ENCODE measurements at places on chromosomes 1 and 21.
A peak's percentile ranks its signal among the peaks of the same experiment; 100 is the strongest.

DNA sequence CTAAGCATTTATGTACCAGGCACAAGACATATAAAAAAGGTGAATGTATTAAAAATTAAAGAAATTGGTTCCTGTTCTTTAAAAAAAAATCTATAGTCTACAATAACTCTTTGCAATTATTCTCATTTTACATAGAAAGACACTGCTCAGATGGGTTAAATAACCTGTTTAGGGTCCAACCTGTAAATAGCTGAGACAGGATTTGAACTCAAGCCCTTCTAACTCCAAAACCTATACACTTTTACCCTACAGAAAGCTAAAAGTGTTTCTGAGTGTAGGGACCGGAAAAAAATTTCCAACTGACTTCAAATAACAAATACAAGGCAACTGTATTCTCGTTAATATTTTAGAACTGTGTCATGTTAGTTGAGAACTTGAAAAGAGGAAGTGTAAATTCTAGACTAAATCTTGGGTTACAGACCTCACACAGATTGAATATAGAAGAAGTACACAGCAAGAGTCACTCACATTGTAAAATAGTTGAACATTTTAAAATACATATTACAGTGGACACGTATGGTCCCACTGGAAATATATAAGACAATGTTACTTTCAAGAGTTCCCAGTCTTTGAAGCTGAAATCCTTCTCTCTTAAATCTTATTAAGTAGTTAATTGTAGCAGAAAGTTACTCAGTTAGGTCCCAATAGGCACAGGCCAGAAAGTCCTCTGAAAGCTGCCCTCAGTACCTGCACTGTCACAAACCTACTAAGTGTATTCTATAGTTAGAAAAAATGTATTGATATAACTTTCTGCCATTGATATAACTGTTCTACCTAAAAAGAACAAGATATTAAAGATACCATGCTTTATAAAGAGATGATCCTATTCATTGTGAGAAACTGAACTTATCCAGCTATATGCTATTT lies 7.3 kb downstream of the EDEM3 start:
- DNase-seq, result no peak

DNA sequence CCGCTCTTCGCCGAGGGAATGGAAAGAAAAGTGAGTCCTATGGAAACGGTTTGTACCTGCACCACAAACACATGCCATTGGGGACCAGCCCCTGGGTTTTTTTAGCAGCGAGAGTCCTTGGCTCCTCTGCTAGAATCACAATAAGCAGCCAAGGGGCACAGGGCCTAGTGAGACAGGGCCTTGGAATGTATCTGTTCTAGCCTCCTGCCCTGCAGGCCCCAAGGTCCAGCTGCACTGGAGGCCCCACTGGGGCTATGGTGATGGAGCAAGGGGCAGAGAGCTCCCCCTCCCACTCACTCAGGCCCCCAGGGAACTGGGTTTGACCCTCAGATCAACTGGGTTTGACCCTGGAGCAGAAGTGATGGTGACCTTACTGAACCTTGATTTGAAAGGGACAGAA lies 14.4 kb downstream of the SHISA4 start:
- no peak for DNase-seq

GRCh38 chr1:50841791-50842387 lies 118.2 kb downstream of the FAF1 start:
- DNase-seq, result no peak

DNA sequence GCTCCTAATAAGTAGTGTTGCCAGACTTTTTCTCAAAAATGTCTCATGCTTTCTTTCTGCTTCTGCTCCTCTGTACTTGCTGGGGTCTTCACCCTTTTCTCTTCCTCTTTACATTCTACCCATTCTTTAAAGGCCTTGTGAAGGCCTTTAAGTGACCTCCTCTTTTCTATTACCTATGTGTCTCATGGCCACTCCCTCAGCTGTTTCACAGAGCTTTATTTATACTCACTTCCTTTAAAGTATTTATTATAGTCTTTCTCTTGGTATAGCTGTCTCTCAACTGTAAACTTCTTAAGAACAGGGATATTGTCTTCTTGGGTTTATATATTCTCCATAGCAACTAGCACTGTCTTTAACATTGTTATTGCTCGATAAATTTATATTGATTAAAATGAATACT lies 792 bp downstream of the GOLPH3L start:
- DNase-seq, result no peak

DNA sequence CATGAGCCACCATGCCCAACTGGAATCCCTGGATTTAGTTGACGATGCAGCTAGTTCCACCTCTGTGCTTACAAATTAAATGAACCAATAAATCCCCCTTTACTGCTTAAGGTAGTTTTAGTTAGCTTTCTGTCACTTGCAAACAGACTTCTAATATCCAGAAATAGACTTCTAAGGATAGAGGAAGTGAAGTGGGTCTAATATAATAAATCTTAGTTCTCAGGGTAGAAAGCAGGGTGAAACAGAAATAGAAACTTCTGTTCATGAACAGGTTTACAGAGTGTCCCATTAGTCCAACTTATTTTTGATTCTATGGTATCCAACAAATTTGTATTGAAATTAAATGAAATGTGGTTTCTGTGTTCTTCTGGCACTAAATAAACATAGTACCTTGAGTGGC lies 20.1 kb downstream of the BCAS2 start:
- DNase-seq, result no peak

DNA sequence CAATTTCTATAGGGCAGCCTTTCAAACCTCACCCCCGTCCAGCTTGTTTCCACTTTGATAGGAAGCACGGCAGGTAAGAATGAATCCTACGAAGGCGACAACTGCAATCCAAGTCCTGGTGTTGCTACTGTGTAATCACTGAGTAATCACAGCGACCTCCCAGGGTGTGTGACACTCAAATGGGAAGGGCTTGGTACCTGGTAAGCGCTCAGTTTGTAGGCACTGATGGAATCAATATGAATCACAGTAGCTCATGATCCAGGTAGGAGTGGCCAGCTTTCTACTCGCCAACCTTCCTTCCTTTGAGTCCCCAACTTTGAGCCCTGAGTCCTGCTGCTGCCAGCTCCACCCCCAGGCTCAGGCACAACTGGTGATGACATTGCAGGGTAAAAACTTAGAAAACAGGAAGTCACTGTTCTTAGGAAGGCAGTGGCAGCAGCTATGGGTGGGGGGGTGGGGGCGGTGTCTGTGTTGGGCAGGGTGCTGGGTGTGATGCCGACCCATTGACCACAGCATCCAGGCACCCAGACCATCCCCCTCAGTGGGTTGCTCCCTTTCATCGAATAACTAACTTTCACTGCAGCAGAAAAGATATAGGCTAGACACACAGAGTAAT lies 70.7 kb downstream of the CD247 start:
- peak; percentile 43 for DNase-seq

- no peak for DNase-seq
Measured at GRCh38 chr1:39116860-39117728, 87.4 kb upstream of the MACF1 start.

GRCh38 chr1:99131546-99131945 lies 126.9 kb upstream of the PLPPR5 start:
- no peak for DNase-seq

- DNase-seq, result no peak
Measured at GRCh38 chr1:27672750-27673112, 739 bp upstream of the IFI6 start.

DNA sequence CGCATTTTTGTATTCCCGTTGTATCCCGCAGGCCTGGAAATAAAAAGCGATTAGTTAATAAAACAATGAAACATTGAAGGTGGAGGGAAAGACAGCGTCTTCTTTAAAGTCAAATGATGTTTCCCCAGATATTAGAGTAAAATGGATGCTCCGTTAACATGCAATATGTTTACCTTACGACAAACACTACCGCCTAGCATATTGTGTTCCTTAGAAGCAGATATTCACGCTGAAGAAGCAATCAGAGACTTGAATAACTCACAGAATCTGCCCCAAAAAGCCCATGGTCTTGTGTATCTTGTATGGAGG lies 583 bp upstream of the B4GALT3 start:
- DNase-seq, result no peak

GRCh38 chr1:201369209-201369608 lies 8.3 kb downstream of the TNNT2 start:
- DNase-seq, result no peak

GRCh38 chr1:226371027-226371694 lies 36.7 kb downstream of the PARP1 start:
- DNase-seq, result no peak

DNA sequence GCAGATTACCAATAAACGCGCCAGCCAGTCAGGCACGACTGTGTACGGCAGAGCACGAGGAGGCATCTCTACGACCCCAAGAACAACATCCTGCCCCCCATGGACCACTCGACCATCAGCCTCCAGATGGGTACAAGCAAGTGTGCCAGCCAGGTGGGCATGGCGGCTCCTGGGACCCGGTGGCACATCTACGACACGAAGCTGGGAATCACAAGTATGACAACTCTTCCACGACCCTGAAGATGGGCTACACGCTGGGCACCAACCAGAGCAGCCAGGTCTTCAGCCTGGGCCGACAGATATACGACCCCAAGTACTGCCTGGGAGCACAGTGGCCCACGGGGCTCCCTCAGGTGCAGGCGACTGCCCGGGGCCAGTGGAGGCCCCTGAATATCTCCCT lies 217.6 kb downstream of the POTED start:
- no peak for DNase-seq

DNA sequence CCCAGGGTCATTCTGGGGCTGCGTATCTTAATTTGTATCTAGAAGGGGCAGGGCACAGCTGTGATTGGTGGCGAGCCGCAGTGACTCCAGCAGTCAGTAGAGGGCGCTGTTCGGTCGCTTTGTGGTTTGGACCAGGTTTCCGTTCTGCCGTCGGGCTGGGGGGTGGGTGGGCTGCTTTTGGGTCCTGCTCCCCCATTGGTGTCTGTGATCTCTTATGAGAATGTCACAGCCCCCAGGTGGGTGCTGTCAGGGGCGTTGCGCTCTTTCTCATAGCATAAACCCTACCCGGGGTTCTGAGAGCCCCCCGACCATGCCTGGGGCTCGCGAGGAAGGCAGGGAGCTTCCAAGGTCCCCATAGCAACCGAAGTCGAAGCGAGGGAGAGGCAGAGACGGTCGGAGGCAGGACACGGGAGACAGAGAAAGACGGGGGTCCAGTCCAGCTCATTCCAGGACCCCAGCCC lies 5.4 kb downstream of the TFF3 start:
- DNase-seq, result peak; percentile 41

- no peak for DNase-seq
Measured at GRCh38 chr1:201172999-201173610, 17.5 kb upstream of the IGFN1 start.

DNA sequence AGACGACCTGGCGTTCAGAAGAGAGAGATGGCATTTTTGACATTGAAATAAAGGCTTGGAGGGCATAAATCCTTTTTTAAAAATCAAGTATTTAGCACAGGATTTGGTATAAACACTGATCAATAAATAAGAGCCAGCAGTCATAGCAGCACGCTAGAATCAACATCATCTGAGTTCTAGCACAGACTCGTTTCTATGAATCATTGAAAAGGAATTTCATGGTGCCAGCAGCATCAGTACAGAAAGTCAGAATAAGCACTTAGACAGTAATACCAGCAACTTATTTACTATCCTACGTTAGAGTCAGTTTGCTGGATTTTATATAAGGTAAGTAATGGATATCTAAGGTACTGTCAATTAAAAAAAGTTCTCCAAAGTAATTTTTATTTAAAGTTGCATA lies 119.3 kb downstream of the HLCS start:
- no peak for DNase-seq

DNA sequence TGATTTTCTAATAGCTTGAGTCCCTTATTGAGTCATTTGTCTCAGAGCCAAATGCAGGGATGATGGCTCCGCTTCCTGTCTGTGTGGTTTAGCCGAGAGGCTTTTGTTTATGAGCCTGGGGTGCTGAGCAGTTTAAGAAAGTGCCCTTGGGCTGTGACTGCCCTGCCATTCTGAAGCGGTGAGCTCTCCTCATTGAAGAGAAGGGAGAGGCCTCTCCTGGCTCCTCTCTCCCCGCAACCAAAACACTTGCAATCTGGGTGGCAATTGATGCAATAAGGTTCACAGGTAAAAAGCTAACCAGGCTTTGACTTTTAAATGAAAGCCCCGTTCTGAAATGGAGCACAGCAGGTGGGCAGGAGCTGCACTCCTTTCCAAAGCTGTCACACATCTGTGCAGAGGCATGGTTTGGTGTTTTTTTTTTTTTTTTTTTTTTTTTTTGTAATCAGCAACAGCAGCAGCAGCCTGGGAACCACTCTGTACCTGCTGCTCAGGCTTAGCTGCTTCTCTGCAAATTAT lies 403.7 kb downstream of the SIPA1L2 start:
- no peak for DNase-seq

- DNase-seq, result no peak
Measured at GRCh38 chr1:151002611-151003010, 4.1 kb downstream of the MINDY1 start.

GRCh38 chr1:180572760-180573159 lies 14.0 kb downstream of the OVAAL start:
- DNase-seq, result no peak

DNA sequence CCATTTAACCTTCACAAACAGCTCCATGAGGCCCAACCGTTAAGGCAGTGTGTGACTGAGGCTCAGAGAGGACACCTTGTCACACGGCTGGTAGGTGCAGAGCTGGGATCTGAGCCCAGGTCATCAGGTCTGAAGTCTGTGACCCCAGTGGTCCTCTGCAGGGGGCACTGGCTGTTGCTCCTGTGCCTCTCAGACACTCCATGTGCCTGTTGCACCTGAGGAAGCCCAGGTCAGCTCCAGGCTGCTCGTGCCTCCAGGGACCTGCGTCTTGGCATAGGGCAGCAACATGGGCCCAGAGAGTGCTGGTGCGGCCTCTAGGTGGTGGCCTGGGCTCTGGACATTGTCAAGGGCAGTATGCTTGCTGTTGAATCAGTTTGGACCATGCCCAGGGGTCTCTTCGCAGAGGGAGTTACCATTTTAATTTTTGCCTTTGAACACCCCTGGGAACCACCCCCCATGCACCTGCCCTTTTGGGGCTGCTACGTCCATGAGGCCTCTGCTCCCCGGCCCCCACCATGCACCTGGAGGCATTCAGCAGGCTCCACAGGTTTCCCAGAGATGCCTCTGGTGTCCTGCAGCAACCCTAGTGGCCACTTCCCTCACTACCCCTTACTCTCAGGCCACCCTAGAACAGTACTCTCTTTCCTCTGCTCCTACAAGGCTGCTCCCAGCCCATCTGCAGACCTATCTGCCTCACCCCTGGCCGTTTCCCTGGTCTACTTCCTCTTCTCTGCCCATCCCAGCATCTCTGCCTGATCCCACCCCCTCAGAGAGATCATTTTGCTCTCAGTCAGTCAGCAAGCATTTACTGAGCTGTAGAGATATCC lies 25.2 kb upstream of the EPS8L3 start:
- no peak for DNase-seq

DNA sequence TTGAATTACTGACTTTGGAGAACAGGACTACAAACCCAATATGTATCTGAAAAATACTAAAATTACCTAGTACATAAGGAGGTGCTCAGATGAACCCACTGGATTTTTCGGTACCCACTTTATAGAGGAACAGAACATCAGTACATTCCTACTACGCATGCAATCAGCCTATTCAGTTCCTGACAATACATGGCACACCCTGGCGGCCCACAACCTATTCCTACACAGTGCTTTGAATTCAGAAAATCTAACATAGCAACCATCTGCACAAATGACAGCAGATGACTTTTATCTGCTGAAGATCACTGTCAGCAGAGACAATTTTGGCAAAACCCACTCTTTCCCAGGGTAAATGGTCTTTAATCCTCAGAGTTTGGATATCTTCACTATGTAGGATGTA lies 257.1 kb upstream of the GREM2 start:
- no peak for DNase-seq

GRCh38 chr21:29654203-29654602 lies 285.6 kb downstream of the GRIK1 start:
- DNase-seq, result no peak

- DNase-seq, result no peak
Measured at GRCh38 chr1:239761509-239761908, 330.2 kb upstream of the FMN2 start.

GRCh38 chr1:228457017-228457395 lies 30.2 kb upstream of the RNF187 start:
- no peak for DNase-seq
